ENCODE measurements at places on chromosomes 2 and 18. TPM values are rescaled to one million over a fixed set of nuclear protein-coding genes. Genes with fewer than 3 reads are reported as not detected.

- no peak for DNase-seq
These were observed 397.3 kb downstream of the SOX11 start for GRCh38 chr2:6089474-6089873.

GRCh38 chr18:79586436-79587225 is 93.0 kb upstream of the CTDP1 start:
- no peak for DNase-seq

- DNase-seq = no peak
These were observed 80.0 kb downstream of the SOWAHC start for GRCh38 chr2:109694190-109694589.

The OTOF gene
- 0.14 TPM for total RNA-seq

- no peak for DNase-seq
These were observed 64.5 kb downstream of the SLC4A5 start for GRCh38 chr2:74278694-74279093.
